ENCODE measurements at places on chromosomes 12 and 14.

GRCh38 chr14:61456720-61457119 is 135.3 kb downstream of the PRKCH start:
- DNase-seq, result peak; percentile 80

DNA sequence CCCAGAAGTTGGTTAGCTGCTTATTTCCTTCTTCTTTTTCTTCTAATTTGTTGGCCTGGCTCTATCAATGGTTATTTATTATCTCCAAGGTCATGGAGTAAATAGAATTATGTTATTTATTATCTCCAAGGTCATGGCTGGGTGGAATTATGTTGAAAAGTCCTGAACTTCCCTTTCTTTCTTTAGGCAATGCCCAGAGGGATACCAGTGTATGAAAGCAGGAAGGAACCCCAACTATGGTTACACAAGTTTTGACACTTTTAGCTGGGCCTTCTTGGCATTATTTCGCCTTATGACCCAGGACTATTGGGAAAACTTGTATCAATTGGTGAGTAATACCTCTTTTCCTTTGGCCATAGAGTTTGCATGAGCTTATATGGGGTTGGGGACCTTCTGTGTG is 111.6 kb downstream of the SCN8A start:
- no peak for DNase-seq

GRCh38 chr12:76890151-76891143 is 11.6 kb upstream of the CSRP2 start:
- no peak for DNase-seq

DNA sequence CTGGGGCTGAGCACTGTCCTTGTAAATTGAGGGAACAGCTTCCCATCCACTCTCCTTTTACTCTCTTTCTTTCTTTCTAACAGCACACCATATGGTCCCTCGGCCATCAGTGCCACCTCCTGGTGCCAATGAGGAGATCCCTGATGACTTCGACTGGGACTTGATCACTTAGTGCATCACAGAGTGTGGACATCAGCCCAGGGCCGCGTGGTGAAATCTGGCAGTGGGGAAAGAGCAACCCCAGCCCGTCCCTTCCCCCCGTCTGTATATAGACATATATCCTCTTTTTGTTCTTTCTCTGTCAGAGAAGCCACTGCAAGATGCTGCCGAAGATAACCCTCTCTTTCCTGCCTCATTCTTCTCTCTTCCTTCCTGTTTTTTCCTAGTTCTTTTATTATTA is 13.5 kb downstream of the C3AR1 start:
- DNase-seq, result no peak

DNA sequence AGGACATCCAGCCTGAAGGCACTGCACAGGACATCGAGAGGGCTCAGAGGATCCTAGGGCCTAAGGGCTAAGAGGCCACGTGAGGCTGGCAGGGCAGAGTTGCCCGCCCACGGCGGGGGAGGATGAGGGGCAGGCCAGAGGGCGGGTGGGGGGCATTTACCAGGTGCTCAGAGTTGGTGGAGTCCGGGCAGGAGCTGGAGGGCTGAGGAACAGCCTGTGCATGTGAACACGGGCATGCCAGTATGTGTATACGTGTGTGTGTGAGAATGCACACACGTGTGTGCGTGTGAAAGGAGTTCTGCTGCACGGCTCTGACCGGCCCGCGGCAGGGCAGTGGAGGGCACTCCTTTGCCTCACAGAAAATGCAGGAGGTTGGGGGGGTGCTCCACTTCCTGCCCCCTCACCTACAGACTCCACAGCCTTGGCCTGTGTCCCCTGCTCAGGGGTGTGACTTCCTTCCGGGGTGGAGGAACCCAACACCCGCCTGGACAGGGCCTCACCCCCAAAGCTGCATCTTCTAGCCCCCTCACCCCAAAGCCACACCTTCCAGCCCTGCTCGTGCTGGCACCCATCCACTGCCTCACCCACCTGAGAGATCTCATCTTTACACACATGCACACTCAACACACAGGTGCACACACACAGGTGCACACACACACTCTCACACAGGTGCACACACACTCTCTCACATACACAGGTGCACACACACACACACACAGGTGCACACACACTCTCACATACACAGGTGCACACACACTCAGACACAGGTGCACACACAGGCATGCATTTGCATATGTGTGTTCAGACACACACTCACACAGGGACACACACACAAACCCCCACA is 11.8 kb upstream of the GPR132 start:
- DNase-seq, result no peak

- no peak for DNase-seq
Observed at GRCh38 chr12:120653611-120654010, 13.2 kb downstream of the CABP1 start.

DNA sequence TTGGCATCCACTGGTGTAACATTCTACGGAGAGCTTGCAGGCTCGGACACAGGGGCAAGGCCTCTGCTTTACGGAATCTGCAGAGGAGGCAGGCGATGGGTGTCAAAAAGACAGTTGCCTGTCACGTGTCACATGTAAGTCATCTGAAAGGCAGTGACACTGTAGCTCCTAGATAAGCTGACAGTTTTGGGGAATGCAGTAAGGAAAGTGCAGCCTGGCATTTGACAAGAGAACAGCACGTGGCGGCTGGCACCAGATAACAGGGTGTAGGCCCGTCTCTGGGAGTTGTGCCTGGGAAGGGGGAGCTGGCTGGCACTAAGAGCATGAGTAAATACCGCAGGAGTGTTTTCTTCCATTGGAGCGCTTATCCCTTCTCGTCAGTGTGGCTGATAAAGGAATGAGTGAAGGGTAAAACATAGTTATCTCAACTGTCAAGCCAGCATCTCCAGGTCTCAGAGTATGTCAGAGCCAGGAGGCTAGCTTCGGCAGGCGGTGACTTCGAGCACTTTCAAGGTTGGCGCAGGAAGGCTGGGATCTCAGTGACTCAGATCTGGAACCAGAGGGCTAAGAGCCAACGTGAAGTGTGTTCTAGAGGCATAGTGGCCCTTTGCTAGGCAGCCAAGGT is 26.1 kb downstream of the ADCK1 start:
- DNase-seq, result no peak

DNA sequence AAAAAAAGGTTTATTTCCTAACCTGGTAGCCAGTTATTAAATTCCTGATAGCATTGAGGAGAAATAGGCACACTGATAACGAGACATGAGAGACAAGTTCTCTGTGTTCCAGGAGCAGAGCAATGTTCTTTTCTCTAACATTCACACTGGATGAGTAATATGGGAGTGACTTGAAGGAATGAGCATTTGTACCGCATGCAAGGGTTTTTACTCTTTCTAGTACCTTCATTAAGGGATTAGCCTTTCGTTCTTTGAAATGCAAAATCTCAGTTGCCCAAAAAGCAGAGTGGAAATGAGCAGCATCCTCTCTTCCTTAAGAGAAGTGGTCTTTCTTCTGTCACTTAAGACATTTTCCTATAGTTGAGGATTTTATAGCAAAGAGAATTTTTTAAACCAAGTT is 54.7 kb downstream of the FGD4 start:
- DNase-seq, result no peak

DNA sequence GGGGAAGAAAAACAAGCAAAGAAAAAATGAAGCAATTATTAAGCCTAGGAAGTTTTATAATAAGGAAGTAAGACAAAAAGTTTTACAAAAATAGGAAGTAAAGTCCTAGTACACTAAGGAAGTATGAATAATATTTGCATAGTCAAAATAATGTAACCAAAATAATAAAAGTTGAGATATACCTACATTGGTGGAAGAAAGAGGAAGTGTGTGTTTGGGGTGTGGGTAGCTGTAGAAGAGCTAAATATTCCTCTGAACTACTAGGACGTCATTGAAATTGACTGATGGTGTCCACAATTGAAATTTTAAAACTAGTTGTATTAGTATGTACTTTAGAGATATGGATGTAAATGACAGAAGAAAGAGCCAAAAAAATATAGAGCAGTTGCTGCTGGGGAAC is 228.4 kb upstream of the OTX2 start:
- no peak for DNase-seq

GRCh38 chr12:101799774-101800173 is 31.0 kb downstream of the GNPTAB start:
- no peak for DNase-seq

DNA sequence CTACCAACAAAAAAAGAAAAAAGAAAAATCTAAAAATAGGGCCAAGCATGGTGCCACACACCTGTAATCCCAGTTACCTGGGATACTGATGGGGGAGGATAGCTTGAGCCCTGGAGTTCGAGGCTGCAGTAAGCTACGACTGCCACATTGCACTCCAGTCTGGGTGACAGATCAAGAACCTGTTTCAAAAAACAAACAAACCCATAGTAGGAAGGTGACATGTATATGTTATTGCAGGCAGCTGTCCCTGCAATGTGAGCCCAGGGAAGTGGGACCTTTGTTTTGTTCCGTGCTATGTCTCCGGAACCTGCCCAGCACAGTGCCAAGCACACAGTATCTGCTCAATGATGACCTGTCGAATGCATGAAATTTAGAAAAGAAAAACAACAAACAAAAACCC is 37.2 kb upstream of the YY1 start:
- DNase-seq, result peak; percentile 38

- DNase-seq, result no peak
Observed at GRCh38 chr14:92437729-92438285, 75.8 kb upstream of the RIN3 start.

GRCh38 chr14:32913725-32914124 is 25.0 kb upstream of the NPAS3 start:
- no peak for DNase-seq

DNA sequence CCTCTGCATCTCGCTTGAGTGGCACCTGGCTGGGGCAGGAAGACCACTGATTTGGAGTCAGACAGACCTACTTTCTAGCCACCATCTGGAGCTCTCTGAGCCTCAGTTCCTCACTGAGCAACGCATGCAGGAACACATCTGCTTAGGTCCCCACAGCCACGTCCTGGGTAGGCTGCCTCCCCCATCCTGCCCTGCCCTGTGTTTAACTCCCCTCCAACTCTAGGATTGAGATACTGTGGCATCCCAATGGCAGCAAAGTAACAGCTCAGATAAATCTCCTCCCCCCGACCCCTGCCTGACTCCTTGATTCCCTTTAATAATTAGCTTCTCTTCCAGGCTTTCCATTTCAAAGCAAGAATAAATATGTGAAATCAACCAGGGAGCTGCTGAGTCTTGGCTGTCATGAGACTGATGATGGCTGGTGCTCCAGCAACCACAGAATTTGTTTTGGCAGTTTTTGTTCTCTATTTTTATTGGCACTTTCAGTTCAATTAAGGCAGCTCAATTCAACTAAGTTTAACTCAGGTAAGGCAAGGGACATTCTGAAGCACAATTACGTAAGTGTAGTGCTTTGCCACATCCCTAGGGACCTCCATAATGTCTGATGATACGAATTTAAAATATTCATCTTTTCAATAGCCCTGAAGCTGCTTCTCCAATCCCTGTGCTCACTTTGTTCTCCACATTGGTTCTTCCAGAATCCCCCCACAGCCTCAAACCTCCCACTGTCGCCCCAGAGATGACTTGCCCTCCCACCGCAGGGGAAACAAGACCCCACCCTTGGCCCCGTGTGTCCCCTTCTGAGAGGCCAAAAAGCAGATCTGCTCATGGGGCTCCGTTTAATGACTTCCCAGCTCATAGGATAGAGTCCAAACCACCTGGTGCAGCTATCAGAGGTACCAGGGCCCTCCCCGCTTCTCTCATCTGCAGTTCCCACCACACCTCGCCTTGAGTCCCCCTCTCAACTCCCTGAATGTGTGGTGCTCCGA is 58.2 kb downstream of the ESR2 start:
- no peak for DNase-seq

DNA sequence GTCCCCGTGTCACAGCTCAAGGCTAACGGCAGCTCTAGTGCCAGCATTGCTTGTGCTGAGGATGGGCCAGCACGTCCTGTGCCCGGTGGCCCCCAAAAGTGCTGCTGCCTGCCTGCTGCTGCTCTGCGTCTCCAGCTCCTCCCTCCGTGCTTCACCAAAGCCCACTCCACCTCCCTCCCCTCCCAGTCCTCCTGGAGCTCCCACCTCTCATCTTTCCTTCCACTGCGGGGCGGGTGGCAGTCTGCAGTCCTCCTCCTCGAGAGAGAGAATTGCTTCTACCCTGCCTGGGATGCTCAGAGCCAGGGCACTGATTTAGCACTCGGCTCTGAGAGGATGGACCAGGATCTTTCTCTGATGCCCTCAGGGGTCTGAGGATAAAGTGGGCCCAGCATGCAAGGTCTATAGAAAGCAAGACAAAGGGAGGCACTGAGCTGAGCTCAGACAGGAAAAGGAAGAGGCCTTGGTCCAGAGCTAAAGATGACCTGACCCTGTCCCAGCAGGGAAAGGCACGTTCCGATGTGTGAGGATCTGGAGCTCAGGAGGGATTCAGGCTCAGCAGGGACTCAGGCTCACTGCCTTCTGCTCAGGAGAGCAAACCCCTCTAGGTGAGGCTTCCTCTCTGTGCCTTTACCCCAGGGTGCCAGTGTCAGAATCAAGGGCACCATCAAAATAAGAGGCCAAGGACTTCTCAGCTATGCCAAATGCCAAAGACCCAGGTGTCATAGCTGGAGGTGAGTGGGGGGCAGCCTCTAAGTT is 113.1 kb upstream of the FKBP4 start:
- no peak for DNase-seq

GRCh38 chr12:67911275-67911600 is 78.0 kb upstream of the IFNG-AS1 start:
- no peak for DNase-seq

GRCh38 chr12:42716491-42716891 is 126.9 kb upstream of the PRICKLE1 start:
- no peak for DNase-seq

GRCh38 chr12:71626768-71627167 is 36.9 kb downstream of the ZFC3H1 start:
- DNase-seq, result no peak

GRCh38 chr14:59847711-59848110 is 22.9 kb downstream of the RTN1 start:
- no peak for DNase-seq

DNA sequence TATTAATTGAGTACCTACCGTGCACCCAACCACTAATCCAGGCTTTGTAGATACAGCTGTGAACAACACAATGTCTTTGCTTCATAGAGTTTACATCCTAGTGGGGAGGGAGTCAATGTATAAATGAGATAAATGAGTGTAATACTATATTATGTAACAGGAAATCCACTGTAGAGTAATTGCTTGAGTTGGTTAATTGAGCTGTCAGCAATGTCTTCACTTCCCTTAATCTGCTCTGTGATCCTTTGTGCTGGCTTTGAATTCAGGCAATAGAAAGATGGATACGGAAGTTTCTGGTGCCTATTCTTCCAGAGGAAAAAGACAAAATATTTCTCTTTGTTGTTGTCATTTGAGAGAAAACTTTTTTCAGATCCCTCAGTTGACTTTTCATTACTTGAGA is 104.0 kb upstream of the SLC16A7 start:
- DNase-seq, result no peak

GRCh38 chr12:20342111-20342510 is 26.2 kb upstream of the PDE3A start:
- no peak for DNase-seq

GRCh38 chr12:128906485-128907137 is 53.3 kb downstream of the GLT1D1 start:
- no peak for DNase-seq
